ENCODE measurements at places on chromosomes 1 and 21.

DNA sequence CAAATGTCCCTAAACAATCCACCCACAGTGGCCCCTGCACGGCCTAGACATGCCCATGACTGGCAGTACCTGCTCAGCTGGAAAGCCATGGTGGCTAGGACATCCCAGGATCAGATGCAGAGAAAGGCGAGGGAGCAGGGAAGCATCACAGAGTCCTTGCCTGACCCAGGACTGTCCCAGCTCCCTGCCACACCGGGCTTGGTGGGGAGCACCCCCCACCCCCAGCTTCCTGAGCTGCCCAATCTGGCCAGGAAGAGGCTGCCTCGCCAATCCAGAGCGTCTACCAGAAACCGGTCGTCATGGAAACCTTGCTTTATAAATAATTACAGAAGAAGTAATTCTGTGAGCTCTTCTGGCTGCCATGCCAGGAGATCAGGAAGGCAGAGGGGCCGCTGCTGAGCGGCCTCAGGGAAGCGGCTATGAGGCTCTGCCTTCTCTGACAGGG lies 34.8 kb downstream of the ACOT7 start:
- no peak for DNase-seq

- DNase-seq: no peak
These were observed 11.4 kb downstream of the MROH7 start for GRCh38 chr1:54653036-54653435.

- DNase-seq: peak; percentile 22
These were observed at the start of gene PLEKHN1 for GRCh38 chr1:966135-966703. TSS of gene PLEKHN1 (plus strand) at chr1:966482. CDS start at chr1:966532, 50 bp downstream.

DNA sequence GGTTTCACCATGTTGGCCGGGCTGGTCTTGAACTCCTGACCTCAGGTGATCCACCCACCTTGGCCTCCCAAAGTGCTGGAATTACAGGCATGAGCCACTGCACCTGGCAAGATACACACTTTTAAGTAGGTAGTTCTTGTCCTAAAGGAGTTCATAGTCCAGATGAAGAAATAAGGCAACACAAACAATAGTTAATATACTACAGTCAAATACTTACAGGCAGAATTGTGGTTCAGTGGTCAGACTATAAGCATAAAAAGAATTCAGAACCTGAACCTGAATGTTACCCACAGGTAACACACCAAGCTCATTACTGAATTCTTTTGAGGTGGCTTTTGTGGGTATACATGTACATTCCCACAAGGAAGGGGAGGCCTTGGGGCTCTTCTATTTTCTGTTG lies 1.8 kb downstream of the SDHB start:
- no peak for DNase-seq

- no peak for DNase-seq
These were observed 37.1 kb upstream of the EXO1 start for GRCh38 chr1:241810769-241811405.

GRCh38 chr1:152143150-152143887 lies 15.7 kb downstream of the RPTN start:
- DNase-seq: no peak

DNA sequence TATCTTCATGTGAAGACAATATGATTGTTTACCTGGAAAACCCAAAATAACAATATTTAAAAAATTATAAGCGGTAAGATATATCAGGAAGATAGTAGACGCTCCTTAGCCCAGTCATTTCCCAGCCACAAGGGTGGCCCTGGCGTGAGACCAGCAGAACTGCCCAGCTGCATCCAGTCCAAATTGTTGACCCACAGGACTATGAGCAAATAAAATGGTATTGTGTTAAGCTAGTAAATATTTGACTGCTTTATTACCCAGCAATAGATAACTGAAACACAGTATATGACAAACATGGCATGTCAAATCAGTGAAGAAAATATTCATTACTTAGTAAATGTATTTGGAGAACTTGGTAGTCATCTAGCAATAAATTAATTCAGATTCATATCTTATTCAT lies 294.3 kb upstream of the SPAG17 start:
- no peak for DNase-seq

DNA sequence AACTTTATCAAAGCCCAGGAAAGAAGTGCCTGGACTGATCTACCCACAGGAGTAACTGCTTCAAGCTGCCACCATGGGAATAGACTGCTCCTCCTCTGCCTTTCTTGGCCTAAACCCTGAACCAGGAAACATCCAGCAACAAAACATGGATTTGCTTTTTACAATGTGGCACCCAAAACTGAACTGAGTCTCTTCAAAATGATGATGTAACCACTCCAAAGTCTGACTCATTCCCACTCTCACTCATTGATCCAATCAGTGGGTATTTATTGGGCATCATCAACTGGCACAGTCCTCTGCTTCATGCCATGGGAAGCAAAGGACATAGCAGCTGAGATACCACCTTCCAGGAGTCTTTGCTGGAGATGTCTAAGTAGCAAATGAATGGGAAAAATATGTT lies 23.5 kb downstream of the CYP4A22 start:
- no peak for DNase-seq

DNA sequence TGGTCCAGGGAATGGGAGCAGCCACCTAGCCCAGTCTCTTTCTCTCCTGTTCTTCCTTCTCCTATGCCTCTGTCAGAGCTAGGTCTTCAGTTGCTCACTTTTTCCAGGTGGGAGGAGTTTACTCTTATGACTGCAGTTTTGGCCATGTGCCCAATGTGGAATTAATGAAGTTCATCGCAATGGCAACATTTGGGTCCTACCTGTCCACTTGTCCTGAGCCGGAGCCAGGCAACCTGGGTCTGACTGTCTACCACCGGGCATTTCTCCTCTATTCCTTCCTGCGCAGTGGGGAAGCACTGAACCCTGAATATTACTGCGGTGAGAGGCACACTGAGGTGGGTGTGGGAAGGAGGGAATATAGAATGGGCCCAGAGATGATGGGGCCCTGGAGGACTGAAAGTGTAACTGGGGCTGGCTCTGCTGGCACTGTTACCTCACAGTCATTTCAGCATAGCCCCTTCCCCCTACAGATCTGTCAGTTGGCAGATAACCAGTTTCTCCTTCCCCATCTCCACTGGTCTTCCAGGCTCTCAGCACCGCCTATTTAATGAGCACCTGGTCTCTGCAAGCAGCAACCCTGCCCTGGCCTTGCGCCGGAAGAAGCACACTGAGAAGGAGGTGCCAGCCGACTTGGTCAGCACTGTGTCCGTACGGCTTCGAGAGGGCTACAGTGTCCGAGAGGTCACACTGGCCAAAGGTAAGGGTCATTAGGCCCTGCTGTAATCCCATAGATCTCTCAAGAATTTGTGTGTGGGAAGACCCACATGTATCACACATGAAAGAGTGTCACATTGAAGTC lies 30.1 kb downstream of the SZT2 start:
- DNase-seq: no peak

- no peak for DNase-seq
These were observed 38.9 kb downstream of the CD58 start for GRCh38 chr1:116531917-116532316.

- DNase-seq: no peak
These were observed 350.8 kb upstream of the PTBP2 start for GRCh38 chr1:96370757-96371156.

GRCh38 chr1:117685936-117686806 lies 80.3 kb downstream of the TENT5C start:
- no peak for DNase-seq

- no peak for DNase-seq
These were observed 21.3 kb downstream of the ST6GALNAC3 start for GRCh38 chr1:76095802-76096201.

- DNase-seq: no peak
These were observed 3.2 kb upstream of the PRXL2B start for GRCh38 chr1:2583331-2583791.

- DNase-seq: peak; percentile 26
These were observed 111.2 kb upstream of the JUN start for GRCh38 chr1:58895082-58895481.

DNA sequence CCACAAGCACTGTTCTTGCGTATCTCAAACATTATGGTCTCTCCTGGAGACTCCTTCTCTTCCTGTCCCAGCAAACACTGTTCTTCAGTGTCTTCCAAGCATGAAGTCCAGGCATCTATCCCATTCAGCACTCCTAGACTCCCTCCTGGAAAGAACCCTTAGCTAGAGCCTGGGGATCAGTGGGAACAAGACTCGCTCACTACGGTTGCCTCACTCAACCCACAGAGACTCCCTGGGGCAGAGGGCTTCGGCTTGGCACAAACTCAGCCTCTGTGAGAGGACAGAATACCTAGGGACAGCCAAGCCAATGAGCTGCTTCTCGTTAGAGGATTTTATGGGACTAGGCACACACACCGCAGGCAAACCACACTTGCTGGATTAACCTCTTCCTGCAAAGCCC lies 86.5 kb upstream of the IPO9 start:
- peak; percentile 73 for DNase-seq

GRCh38 chr1:219119839-219120238 lies 53.8 kb upstream of the LYPLAL1 start:
- DNase-seq: no peak

DNA sequence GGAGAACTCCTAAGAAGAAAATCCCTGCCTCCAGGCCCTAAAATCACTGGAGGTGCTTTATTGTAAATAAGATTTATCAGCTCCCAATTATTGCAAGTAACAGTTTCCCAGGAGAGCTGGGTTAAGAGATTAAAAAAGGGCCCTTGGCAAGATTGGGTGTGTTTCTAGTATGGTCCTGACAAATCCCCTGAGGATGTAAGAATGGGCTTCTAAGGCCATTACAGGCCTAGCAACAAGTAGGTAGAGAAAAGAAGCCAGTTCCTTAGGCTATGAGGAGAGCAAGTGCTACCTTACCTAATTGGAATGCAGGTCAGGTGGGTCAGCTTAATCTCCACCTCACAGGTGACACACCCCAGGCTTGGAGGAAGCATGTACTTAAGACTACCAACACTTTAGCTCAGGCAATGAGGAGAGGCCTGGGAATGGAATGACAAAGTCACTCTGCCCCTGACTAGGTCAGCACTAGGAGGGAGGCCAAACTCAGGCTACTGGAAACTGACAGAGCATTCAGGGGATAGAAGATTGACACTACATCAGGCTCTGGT lies 6.8 kb upstream of the OTUD7B start:
- DNase-seq: no peak

GRCh38 chr1:202572867-202573266 lies 137.4 kb downstream of the SYT2 start:
- no peak for DNase-seq

DNA sequence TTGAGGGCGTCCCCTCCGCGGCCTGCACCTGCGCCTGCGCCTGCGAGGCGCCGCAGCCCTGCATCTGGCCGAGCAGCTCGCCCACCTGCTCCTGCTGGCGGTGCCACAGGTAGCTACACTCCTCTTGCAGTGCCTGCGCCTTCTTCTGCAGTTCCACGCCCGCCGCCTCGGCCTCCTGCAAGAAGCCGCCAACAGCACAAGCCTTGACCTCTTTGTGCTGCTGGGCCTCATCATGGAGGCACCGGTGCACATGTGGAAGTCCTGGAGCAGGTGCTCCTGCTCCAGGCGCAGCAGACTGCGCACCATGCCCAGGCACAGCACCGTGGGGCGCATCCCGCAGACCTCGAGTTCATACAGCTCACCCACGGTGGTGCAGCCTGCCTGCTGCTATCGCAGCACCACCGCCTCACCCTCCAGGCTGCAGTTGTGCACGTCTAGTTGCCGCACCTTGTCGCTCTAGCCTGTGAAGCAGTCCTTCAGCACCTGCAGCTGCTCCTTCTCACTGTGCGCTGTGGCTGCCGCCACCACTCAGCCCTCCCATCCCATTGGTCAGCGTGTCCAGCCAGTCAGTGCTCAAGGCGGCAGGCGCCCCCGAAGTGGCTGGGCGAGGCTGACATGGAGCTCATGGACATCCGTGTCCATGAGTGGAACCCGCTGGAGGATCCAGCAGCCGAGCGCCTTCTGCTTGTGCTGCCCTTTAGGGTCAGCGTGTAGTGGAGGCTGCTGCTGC lies 12.2 kb upstream of the CD2 start:
- no peak for DNase-seq

DNA sequence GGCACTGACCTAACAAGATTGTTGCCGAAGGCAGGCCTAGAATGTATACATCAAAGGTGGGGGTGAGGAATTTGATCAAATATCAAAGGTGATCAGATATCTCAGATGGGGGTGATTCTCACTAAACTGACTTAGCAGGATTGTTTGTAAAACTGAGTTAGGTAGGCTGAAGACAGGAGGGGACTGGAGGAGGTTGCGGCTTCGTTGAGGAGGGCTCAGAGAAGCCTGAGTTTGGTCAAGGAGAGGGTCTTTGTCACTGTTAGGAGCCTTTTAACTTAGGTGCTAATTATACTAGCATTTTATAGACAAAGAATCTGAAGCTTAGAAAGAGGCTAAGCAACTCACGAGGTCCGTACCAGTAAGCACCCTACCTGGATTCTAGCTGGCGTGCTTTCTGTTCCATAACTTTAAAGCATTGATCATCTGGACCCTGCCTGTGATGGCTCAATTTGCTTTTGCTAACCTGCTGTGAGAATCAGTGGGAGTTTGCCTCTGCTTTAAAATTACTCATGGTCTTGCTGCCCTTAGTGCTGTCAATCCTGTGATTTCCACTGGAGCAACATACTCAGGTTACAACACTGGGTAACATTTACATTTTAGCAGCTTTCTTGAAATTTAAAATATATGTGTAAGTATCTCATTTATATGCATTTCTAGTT lies 49.8 kb downstream of the ITSN1 start:
- DNase-seq: no peak

DNA sequence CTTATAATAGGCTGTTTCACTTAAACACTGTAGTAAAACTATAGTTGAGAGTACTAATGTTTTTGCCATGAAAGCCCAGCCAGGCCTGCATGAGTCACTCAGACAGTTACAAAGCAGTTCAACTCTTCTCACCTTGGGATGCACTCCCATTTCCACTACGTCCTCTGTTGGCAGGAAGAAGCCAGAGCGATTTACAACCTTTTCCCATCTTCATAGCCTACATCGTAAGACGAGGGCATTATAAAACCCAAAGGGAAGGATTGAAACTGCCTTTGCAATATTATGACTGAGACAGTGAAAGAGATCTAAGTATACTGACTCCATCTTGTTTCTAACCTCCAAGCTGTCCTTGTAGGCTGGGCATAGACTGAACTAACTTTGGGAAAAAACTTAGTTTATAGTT lies 71.8 kb upstream of the CSF1 start:
- DNase-seq: no peak

DNA sequence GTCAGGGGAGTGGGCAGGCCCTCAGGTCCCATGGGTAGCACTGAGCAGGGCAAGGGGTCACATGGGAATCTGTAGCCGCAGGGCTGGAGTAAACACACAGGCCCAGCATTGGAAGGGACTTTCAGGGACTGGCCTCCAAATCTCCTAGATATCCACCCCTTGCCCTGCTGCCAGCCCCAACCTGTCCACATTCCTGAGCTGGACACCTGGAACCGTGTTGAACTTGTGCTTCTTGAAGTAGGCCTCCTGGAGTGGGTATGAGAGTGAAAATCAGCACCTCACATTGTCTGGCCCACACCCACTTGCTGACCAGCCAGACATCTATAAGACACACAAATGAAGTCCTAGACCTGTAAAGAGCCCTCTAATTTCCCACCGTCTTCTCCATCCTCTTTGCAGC lies 7.7 kb downstream of the POMGNT1 start:
- no peak for DNase-seq

Data from psoas muscle (tissue), 8 donors.